Uterus (tissue), 4 donors: ENCODE measurements at places on chromosomes 6 and 20.

- DNase-seq, result no peak
Observed at GRCh38 chr6:33428966-33429749, 9.3 kb downstream of the SYNGAP1 start.

DNA sequence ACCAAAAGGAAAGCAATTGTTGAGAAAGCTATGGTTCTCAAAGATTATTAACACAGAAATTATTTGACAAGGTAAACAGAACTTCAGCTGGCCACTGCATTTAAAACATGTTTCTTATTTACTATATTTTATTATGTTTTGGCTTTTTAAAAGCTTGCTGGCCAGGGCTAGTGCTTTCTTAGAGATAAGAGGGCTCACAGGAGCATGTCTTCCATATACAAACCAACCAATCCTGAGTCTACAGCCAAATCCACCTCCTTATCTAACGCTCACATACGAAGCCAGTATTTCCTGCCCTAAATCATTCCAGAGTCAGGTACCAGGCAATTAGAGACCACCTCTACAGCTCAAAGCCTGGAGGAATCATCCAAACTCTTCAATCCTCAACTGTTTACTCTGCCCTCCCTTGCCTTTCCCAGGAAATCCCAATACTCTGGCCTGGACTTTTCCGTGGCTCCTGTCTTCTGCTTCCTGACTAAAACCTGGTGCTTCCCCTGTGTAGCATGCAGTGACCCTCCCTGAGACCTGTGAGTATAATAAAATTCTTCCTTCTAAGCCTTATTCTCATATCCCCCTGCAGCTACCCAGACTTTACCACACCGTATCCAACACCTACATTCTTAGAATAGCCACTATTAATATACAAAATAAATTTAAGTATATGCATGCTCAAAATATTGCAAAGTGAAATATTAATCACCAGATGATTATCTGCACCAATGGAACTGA, 33.2 kb downstream of the RANBP9 start:
- no peak for DNase-seq

GRCh38 chr20:58219342-58219700, 9.1 kb downstream of the ANKRD60 start:
- no peak for DNase-seq

GRCh38 chr20:44435630-44436335, 39.9 kb upstream of the TTPAL start:
- DNase-seq, result no peak

- no peak for DNase-seq
Observed at GRCh38 chr6:90238496-90239266, 58.0 kb downstream of the BACH2 start.

DNA sequence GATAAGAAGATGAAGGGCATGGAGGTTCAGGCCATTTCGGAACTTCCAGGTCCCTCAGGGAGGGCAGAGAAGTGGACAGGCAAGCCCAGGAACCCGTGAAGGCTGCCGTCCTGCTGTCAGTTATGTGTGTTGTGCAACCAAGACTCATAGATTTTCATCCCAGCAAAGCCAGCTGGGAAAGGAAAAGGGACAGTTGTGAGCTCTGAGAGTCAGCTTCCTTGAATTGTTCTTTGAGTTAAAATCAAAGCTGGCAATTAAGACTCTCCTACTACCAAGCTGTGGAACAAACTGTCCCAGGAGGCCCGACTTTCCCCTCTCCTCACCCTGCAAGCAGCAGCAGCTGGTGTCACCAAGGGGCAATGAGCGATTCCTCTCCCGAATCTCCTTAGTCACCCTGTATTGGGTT, 46.3 kb upstream of the IYD start:
- peak; percentile 38 for DNase-seq

- DNase-seq, result no peak
Observed at GRCh38 chr20:755941-756340, 12.4 kb downstream of the SLC52A3 start.

- no peak for DNase-seq
Observed at GRCh38 chr20:11246251-11246775, 572.5 kb upstream of the JAG1 start.

DNA sequence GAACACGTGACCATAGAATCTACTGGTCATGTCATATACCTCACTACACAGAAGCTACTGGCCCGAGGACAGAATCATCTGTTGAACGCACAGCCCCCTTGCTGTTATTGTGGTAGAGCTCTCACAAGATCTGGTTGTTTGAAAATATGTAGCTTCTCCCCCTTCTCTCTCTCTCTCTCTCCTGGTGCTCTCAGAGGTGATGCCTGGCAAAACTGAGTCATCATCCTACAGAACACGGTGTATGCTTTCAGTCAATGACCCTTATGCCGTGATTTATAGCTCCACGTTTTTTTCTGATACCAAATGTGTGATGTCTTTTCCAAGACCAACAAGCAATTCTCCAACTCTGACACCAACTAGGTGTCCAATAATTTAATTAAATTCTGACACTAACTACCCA, 13.0 kb upstream of the RBM24 start:
- DNase-seq, result no peak

GRCh38 chr20:44843876-44844275, 33.5 kb upstream of the RIMS4 start:
- DNase-seq, result no peak

- DNase-seq, result no peak
Observed at GRCh38 chr6:142935553-142936517, 9.1 kb downstream of the HIVEP2 start.

GRCh38 chr6:88616380-88616779, 347.0 kb downstream of the RNGTT start:
- DNase-seq, result no peak

DNA sequence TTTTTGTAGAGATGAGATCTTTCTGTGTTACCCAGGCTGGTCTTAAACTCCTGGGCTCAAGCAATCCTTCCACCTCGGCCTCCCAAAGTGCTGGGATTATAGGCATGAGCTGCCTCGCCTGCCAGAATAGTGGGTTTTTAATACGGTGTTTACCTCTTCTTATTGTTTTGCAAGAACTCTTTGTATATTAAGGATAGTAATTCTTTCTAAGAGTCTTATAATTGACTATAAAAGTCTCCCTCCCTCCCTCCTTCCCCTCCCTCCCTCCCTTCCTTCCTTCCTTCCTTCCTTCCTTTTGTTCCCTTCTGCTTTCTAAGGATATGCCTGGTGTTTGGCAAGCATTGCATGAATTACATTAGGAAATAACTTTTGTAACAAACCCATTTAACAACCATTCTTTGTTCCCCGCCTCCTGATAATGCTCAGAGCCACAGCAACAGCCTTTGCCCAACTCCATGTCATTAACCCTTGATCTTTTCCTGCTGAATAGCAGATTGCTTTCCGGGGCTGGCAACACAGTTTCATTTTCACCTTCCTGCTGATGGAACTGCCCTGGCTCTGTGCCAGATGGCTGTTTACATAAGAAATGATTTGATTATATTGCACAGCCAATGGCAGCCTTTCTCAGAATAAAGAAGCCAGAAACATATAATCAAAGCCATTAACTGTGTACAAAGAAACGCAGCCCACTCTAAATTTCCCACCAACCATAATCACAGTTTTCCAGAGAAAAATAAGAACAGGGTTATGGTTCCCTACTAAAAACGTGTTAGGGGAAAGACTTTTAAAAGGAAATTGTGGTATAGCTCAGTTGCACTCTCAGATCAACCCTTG, 143.7 kb upstream of the PTPN1 start:
- DNase-seq, result peak; percentile 61

GRCh38 chr20:32894026-32894483, 35.3 kb downstream of the EFCAB8 start:
- no peak for DNase-seq

DNA sequence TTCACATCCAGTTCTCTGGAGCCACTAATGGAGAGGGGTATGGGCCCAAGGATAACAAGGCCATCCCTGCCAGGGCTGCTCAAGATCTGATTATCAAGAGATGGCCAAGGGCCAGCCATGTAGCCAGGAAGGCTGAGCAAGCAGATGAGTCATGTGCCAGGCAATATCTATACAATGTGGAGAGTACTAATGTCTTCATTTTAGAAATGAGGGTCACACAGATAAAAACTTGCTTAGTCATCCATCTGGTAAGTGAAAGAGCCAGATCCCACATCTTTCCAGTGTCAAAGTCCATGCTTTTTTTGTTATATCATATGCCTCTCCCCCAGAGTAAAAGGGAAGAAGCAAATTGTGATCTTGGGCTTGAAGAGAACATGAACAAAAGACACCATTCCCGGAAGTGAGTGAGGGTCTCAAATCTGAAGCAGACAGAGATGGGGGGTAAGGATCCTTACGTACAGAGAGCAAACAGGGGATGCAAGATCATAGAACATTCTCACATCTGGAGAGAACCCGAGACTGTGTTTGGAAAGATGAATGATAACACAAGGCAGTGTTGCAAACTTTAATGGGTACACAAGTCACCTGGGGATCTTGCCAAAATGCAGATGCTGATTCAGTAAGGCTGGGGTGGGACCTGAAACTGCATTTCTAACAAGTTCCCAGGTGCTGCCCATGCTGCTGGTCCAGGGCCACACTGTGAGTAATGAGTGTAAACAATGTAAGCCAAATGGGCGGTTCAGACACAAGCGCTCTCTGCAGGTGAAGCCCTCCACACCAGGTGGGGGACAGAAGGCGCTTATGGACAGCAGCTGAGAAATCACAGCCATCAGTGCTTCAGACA, 20.0 kb upstream of the GSTA3 start:
- DNase-seq, result no peak

DNA sequence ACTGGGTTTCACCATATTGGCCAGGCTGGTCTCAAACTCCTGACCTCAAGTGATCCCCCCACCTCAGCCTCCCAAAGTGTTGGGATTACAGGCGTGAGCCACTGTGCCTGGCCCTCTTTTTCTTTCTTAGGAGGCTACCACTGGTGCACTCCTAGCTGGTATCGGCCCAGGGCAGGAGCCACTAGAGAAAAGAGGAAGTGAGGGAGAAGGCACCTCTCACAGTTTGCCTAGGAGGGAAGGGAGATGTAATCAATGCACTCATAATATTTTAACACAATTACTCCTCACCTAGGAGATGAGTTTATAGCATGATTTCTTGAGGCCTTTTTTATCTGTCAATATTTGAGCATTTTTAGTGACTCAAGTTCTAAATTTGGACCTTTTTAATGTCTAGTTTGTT, 189.0 kb upstream of the SOX4 start:
- no peak for DNase-seq

DNA sequence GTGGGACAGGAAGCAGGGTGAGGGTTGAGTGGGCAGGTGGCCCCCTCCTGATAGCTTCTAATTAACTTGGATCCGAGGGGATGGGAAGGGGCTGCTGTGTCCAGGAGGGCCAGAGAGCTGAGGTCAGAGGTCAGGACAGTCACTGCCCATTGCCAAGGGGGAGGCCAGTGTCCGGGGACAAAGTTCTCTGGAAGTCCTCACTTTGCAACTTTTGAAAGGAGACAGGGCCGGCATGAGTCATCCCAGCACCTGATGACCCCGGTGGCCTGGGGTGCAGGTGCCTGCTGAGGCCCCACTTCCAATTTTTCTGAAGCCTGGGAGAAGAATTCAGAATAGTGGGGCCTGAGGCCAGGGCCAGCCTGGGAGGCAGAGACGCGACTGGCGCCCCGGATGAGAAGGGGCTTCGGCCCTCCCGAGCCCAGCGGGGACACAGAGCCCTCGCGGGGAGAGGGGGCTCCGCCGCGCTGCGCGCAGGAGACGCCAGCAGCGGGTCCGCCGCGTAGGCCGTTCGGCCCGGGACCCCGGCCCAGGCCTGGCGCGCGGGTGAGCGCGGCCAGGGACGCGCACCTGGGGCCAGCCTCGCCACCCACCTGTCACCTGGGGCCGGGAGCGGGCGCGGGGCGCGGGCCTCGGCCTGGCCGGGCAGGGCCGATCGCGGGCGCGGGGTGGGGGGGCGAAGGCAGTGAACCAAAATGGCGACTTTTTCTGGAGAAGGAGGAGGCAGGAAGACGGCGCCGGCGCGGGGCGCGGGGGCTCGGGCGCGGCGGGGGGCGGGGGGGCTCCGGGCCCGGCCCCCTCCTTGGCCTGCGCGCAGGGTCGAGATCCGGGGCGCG, 586 bp downstream of the ZNF512B start:
- peak; percentile 23 for DNase-seq

- DNase-seq, result no peak
Observed at GRCh38 chr6:5261545-5262109, 314 bp downstream of the FARS2 start.

- DNase-seq, result no peak
Observed at GRCh38 chr6:136335736-136336363, 46.2 kb upstream of the BCLAF1 start.

DNA sequence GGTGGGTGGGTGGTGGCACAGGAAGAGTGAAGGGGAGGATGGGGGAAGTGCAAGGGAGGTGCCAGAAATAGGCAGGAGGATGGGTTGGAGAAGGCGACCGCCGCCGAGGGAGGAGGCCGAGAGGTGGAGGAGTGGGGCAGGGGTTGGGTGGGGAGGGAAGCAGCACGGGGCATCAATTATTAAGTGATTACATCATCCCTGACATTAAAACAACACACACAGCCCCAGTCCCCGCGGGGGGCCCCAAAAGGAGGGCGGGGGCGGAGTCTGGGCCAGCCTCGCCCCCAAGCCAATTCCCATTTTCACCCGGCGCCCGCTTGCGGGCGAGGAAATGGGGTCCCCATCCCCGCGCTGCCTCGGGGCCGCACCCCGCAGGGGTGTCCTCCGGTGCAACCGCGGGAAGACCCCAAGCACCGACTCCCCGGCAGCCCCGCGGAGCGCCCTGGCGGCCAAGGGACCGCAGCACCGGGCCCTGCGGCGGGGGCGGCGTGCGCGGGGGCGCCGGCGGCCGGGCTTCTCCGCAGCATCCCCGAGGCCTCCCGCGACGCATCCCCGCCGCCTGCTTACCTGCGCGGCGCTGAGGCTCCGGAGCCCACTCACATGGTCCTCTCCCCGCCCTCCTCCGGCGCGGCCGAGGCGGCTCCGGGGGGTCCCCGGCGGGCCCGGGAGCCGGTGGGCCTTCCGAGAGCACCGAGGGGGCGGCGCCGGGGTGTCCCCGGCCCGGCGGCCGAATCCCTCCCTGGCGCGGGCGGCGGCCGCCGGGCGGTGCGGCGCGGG, 663 bp downstream of the FYN start:
- DNase-seq, result peak; percentile 71
